HL-60 (cell line): ENCODE measurements at places on chromosomes 4 and X.

- DNase-seq = peak; percentile 75
Observed at GRCh38 chr4:48698029-48698971, 81.8 kb downstream of the FRYL start.

- no peak for DNase-seq
Observed at GRCh38 chr4:38919494-38919893, 51.9 kb downstream of the FAM114A1 start.

DNA sequence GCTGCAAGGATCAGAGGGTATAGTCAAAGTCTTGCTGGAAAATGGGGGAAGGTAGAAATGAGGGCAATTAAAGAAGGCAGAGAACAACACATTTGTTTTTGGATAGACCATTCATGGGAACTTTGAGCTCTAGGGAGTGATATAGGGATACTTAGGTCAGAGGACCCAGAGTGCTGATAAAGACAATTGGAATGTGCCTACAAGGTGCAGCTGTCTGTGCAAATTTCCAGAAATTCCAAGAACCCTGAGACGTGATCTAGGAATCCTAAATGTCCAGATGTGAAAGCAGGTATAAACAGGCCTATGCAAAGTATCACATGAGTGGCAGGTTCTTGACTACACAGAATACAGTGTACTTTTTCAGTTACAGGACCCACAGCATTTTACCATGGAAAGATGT is 24.2 kb downstream of the FNIP2 start:
- no peak for DNase-seq

DNA sequence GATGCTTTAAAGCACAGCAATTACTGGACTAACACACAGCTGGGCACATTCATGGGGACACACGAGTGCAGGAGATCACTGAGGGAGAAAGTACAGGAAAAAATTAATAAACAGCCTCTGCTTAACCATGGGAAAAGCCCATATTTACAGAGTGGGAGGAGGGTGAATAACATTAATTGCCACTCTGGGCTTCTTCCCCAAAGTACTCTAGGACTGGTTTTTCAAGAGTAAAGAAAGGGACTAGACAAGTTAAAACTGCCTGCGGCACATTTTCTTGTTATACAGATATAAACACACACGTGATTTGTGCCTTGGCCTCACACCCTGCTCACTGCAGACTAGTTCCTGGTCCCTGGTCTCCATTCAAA is 179.7 kb upstream of the TET2 start:
- DNase-seq = peak; percentile 27

- no peak for DNase-seq
Observed at GRCh38 chr4:167234316-167234881, at the start of gene SPOCK3. Gene SPOCK3 (minus strand): TSS chr4:167234494.

- peak; percentile 63 for DNase-seq
Observed at GRCh38 chrX:123833387-123833786, 26.5 kb upstream of the XIAP start.

GRCh38 chr4:142846729-142847596 is 862 bp upstream of the INPP4B start:
- no peak for DNase-seq
